ENCODE measurements at places on chromosomes 5 and 9.

DNA sequence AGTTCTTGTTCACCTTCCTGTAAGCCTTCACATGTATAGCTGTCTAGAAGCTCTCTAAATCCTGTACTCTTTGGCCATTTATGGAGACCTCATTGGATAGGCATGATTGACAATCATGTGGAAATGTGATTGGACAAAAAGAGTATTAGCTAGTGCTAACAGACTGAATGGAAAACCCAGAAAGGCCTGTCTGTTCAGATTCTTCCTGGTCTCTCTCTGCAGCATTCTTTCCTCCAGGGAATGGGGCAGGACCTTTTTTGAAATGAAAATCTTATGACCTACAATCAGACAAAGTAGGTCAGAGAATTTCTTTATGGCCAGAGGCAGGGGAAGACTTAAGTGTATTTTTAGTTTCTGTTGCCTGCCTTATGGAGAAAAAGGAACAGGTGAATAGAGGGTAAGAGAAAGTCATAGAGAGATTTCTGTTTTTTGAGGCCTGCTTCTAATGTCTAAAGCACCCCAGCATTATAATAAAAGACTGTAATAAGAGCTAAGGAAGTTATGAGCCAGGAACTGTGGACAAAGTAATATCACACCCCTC lies 152.4 kb upstream of the CCDC152 start:
- DNase-seq = no peak

- DNase-seq = no peak
Observed at GRCh38 chr9:95920017-95920416, 44.5 kb downstream of the ERCC6L2 start.

- no peak for DNase-seq
Observed at GRCh38 chr5:41482715-41483114, 27.7 kb downstream of the PLCXD3 start.

DNA sequence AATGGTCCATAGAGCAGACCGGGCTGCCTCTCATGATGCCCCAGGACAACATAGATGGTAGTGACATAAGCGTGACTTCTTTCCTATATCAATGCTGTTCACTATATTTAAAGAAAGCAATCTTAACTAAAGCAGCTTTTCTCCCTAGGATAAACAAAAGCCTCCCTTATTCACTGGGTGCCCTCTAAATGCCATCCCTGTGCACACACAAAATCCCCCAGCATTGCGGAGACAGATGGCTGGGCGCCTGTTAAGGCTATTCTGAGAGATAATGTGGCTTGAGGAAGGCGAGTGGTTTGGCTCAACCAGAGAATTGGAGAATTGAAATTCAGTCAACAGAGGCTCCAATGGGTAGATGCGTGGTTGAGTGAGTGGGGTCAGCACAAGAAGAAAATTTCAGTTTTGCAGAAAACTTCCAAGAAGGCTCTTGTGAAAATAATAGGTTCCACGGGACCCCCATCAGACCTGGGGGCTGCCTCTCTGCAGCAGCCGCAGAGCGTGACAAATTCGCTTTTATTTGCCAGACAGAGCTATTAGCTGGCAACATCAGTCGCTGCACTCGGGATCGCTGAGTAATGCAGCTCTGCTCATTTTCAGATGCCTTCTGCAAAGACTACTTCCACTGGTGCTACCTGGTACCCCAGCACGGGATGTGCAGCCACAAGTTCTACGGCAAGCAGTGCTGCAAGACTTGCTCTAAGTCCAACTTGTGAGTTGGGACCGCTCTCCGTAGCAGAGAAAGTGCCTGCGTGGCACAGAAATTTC lies 103.9 kb upstream of the ICE1 start:
- no peak for DNase-seq

Measured in NT2/D1 (cell line).